Mesendoderm (in vitro differentiated cells): ENCODE measurements at places on chromosomes 7 and 10.

DNA sequence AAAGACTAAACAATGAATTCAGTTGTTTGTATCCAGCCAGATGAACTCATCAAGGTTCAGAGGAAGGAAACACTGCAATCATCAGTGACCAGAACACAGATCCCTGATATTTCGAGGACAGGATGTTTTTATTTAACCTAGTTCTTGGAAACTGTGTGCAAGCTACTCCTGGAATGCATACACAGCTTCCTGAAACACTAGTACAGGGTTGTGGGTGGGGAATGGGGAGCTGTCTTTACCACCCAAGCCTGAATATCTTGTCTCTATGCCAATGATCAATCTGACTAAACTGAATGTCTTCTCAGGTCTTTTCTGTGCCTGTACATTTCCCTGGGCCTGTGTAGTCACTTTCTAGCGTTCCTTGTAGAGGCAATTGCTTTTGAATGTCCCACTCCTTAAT, 374.6 kb downstream of the CALN1 start:
- DNase-seq = no peak

GRCh38 chr7:28067171-28067570, 113.4 kb downstream of the JAZF1 start:
- no peak for DNase-seq

DNA sequence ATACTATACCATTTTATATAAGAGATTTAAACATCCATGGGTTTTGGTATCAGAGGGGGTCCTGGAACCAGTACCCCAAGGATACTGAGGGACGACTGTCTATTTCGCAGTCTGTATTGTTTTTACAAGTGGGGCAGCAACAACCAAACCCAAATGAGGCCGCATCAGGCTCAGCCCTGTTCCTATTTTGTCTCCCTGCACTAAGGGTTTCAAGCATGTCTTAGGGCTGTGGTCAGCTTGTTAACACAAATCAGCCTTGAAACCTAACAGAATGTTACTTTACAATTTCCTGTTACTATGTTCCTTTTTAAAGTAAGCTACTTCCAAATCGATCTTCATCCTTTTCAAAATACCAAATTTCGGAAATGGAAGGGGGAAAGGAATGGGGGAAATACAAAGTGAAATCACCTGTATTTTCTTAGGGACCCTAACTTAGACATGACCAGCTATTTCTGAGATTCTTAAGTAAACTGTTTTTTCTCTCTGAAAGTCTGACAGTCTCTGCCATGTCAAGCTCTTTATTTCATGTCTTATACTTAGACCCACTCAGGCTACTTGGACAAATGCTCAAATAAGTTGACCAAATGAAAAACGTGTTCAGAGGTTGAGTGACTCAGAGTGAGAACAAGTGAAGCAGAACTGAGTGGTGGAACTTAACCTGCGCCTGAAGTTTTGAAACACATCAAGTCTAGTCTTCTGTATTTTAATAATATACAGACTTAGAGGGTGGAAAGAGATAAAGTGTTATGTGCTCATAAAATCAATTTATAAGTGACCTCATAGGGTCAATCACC, 75.8 kb downstream of the C1GALT1 start:
- no peak for DNase-seq

- no peak for DNase-seq
Observed at GRCh38 chr10:114272696-114273095, 33.6 kb downstream of the VWA2 start.

DNA sequence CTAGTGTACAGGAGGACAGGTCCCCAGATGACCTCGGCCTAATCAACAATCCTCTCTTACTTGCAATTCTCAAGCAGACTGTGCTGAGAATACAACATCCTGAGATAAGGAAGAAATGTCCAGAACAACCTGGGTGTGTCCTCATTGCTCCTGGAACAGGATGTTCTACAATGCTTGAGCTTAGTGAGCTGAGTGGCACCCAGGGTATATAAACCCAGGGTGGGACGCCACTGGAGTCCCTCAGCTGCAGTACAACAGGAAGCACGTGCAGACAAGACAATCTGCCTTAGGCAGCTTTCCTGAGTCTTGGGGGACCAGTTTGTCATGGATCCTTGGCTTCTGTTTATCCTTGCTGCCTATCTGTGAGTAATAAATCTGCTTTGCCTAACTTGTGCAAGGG, 27.7 kb upstream of the SLC25A13 start:
- DNase-seq = no peak

DNA sequence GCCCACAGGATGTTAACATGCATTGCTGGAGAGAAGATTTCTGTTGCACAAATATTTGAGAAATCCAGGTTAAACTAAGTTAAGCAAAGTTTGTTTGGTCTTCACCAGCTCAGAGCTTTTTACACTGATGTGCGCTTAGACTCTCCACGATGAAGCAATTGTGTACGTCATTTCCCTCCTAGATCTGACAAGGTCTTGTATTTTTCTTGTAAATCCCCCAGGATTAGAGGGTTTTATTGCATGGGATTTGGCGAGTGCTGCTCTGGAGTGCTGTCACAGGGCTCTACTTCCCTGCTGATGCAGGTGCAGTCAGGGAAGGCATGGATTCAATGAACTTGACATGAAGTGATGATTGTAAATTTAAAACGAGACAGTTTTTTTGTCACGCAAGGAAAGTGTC, 173.3 kb downstream of the PDE1C start:
- DNase-seq = no peak

DNA sequence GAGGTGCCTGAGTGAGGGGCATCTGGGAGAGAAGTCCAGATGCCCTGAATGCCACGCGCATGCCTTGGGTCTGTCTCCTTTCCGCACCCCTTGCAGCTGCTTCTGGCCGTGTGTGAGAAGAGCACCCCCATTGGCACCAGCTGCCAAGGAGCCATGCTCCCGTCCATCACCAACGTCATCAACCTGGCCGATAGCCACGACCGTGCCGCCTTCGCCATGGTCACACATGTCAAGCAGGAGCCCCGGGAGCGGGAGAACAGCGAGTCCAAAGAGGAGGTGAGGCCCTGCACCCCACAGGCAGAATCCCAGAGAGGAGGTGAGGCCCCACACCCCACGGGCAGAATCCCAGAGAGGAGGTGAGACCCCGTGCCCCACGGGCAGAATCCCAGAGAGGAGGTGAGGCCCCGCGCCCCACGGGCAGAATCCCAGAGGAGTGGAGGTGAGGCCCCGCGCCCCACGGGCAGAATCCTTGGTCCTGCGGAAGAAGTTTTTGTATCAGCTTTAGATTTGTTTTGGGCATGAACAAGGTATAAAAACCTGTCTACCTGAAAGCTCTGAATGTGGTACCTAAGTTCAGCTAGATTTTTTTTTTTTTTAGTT, 91.8 kb downstream of the TRRAP start:
- no peak for DNase-seq

DNA sequence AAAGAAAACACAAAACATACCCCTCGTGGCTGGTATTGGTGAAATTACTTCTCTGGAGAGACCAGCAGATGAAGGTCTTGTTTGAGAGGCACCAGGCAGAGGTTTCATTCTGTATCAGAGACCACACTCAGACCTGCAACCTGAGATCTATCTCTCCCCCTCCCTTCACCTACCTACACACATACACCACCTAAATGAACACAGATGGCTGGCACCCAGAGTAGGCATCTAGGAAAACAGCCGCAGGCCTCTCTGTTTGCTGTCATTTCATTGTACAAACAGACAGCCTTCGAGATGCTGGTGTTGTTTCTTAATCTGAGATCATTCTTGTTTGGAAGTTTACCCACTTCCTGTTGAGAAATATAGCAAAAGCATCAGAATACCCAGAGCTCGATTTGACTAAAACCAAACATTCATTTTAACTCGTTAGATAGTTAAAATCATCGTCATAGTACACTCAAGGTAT, 173.9 kb upstream of the SLC25A13 start:
- no peak for DNase-seq

GRCh38 chr10:3850999-3851937, 66.3 kb upstream of the KLF6 start:
- peak; percentile 54 for DNase-seq

- no peak for DNase-seq
Observed at GRCh38 chr10:4939224-4940072, 23.8 kb upstream of the AKR1C1 start.

- DNase-seq = no peak
Observed at GRCh38 chr10:126214021-126214420, 174.3 kb downstream of the ADAM12 start.
